ENCODE measurements at places on chromosomes 2 and 18.

DNA sequence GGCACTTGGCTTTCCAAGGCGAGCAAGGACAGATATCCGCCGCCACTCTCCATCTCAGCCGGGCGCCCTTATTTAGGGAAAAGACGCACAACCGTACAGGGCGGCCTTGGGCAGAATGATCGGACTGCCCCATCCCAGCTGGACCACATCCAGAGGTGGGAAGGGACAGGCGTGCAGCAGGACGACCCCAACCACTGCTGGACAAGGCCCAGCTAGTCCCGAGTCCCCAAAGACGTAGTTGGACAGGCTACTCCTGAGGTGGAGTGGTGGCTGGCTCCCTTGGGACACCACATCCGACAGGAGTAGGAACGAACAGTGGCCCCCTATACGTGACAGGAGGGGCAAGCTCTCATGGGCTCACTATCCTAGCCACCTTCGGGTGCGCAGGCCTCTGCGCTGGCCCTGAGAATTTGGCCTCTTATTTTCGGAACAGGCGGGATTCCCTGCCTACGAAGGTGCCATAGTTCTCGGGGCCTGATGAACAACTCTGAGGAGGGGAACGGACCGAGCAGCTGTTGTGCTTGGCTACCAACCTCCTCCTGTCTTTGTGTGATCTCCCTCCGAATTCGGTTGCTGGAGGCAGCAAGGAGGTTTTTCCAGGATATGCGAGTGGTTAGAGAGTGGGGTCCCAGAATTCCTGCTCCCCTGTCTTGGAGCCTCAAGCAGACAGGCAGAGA lies 2.3 kb downstream of the FEV start:
- no peak for DNase-seq

- no peak for DNase-seq
Observed at GRCh38 chr2:175282300-175282699, 100.8 kb upstream of the ATP5MC3 start.

DNA sequence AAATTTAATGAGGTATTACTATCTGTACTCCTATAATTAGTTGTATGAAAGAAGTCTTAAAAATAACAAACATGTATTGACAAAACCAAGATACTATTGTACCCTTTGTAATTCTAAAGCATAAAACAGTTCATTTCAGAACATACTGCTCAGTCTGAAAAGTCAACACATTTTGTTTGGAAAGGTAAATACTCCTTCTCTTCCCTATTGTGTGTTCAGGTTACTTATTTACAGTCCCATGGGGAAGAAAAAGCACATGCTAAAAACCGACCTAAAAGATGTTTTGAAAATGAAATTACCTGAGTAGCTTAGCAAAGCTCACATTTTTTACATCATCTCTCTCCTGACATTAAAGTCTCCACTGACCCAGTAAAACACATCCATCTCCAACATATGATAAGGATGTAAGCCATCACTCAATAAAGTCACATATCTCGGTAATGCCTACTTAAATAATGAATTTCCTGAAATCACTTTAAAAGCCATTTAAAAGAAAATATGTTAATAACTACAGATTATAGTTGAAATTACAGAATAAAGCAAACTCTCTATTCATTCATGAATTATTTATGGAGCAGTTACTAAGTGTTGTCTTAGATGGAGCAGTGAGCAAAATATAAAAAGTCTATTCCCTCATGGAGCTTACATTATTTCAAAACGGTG lies 75.6 kb upstream of the FZD5 start:
- DNase-seq = no peak

GRCh38 chr2:226491112-226491511 lies 308.5 kb downstream of the IRS1 start:
- DNase-seq = no peak

DNA sequence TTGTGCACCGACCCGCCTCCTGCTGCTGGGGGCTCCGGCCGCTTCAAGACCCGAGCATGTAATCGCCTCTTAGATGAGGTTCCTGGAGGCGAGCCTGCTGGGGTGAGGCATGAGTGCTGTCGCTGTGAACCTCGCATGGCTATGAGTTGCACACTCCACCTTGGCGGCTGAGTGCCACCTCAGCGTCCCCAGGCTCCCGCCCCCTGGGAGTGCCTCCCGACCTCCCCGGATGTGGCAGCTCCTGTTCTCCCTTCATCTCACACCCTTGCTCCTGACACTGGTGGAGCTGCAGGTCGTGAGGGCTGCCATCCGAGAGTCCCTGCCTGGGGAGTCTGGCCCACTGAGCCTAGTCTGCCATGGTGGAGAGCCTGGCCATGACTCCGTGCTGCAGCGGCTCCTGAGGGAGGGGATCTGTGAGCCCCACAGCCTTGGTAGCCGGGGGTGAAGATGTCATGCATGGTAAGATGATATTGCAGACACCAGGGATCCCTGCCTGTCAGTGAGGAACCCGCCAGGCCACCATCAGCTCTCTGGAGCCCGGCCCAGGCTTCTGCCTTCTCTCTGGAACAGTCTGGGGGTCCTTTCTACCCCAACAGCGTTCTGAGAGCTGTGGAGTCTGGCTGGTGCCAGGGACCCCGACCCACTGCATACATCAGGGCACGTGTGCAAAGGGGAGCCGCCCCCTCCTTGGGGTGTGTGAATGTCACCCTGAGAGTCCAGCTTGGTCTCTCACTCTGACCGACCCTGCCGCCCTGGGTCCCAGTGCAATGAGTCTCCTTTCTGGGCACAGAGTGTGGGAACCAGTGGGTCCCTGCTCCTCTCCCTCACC lies 61.6 kb upstream of the HS6ST1 start:
- no peak for DNase-seq

- no peak for DNase-seq
Observed at GRCh38 chr2:233418761-233419546, 64.7 kb downstream of the DGKD start.

- DNase-seq = no peak
Observed at GRCh38 chr2:197001921-197002320, 75.4 kb upstream of the PGAP1 start.

GRCh38 chr18:33755931-33756560 lies 178.0 kb downstream of the ASXL3 start:
- DNase-seq = peak; percentile 25

GRCh38 chr18:58692422-58693185 lies 21.3 kb downstream of the MALT1 start:
- DNase-seq = no peak

- no peak for DNase-seq
Observed at GRCh38 chr2:13240789-13241487, 524.2 kb downstream of the TRIB2 start.

DNA sequence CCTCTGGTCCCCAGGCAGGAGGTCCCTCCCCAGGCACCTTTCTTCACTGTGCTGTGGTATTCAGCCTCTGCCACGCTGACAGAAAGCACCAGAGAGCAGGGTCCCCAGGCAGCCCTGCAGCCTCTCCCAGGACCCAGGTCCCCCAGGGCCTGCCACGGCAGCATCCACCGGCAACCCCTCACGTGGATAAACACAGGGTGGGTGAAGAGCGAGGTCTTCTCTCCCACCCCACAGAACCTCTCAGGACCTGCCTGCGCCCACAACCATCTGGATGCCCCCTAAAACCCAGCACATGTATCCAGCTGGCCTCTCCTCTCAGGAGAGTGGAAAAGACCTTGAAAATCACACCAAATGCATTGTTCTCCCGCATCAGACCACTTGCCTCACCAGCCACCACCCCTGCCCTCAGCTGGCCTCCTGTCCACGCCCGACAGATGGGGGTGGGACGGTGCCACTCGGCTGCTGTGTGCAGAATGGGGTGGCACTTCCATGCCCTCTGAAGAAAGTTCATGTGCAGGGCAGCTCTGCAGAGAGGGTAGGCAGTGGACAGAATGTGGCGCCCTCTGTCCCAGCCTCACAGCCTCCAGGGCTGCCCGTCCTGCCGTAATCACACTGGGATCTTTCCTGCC lies 4.0 kb upstream of the CROCC2 start:
- no peak for DNase-seq

DNA sequence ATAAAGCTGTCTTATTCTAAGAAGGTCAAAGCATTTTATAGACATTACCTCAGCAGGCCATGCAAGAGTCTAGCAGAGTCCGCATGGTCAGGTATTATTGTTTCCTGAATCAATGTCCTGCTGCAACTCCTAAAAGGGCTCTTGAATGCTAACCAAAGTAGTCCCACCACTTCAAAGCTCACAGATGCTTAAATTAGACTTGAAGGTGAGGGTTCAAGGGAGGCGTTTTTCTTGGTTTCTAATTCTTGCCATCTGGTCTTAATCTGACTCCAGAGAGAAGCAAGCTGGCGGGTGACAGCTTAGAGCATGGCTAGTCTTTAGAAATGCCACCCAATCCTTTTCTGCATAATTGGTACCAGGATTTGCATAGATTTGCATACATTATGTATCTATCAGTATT lies 226.3 kb downstream of the MREG start:
- DNase-seq = no peak

GRCh38 chr2:202035941-202036372 lies 2.3 kb downstream of the FZD7 start:
- no peak for DNase-seq

DNA sequence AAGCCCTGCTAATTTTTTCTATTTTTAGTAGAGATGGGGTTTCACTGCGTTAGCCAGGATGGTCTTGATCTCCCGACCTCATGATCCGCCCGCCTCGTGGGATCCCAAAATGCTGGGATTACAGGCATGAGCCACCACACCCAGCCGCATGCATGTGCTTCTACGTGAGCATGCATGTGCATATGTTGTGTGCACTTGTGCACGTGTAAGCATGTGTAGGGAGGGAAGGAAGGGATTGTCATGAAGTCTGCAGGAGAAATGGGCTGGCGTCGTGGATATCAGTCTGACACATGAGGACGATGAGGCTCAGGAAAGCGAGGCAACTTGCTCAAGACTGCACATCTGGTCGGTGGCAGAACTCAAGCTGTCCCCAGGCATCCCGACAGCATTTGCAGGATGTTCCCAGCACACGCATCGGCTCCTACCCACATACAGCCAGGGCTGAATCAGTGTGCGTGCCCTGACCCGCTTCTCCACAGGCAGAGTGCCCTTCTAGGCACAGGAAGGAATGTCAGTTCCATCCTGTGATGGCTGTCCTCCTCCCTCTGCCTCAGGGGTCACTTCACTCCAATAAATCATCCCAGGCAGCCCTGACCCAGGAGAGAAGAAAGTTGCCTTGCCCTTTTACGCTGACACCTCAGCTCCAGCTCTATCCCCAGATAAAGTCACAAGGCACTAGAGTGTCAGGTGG lies 49.9 kb upstream of the SLC14A2 start:
- DNase-seq = no peak

GRCh38 chr2:3535794-3536681 lies 16.7 kb upstream of the ADI1 start:
- peak; percentile 36 for DNase-seq

GRCh38 chr2:19355014-19355405 lies 3.4 kb downstream of the OSR1 start:
- no peak for DNase-seq

- DNase-seq = no peak
Observed at GRCh38 chr18:45197526-45197970, 417.7 kb upstream of the SLC14A2 start.

GRCh38 chr2:158633261-158633660 lies 161.9 kb upstream of the DAPL1 start:
- DNase-seq = no peak

DNA sequence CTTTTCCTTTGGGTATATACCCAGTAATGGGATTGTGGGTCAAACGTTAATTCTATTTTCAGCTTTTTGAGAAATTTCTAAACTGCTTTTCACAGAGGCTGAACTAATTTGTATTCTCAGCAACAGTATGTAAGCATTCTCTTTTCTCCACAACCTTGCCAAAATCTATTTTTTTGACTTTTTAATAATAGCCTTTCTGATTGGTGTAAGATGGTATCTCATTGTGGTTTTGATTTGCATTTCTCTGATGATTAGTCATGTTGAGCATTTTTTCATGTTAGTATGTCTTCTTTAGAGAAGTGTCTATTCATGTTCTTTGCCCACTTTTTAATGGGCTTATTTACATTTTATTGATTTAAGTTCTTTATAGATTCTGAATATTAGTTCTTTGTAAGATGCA lies 145.5 kb downstream of the TRABD2A start:
- DNase-seq = no peak

- DNase-seq = no peak
Observed at GRCh38 chr2:105592288-105592687, 152.4 kb upstream of the NCK2 start.

DNA sequence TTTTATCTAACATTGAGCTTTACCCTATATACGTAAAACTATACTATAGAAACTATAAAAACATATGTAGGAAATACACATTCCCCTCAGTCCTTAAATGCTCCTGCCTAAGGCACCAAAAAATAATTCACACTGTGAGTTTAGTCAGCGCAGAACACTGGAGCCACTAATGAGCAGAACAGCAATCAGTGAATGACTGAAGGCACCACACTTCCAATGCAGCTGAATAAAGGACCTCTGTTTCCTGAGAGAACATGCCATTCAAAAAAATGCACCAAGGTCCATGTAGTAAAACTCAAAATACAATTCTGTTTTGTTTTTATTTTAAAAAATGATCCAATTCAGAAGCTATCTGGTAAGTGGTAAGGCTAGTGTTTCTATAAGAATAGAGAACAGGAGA lies 1280.6 kb upstream of the NRXN1 start:
- DNase-seq = no peak

DNA sequence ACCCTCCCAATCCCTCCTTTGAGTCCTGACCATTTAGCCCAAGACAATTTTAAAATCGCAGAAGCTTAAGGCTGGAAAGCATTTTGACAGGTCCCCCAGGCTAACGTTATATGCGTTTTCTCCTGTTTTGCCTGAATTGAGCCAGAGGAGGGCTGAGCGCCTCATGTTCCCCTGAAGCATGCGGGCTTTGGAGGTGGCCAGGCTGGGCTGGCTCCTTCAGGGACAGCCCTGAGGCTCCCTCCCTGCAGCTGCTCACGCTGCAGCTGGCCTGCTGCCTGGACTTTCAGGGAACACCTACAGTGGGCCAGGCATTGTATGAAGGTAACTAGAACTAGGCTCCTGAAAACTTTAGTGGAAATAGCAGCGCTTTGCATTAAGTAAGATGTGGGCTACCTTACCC lies 179.2 kb downstream of the ACKR3 start:
- DNase-seq = no peak

DNA sequence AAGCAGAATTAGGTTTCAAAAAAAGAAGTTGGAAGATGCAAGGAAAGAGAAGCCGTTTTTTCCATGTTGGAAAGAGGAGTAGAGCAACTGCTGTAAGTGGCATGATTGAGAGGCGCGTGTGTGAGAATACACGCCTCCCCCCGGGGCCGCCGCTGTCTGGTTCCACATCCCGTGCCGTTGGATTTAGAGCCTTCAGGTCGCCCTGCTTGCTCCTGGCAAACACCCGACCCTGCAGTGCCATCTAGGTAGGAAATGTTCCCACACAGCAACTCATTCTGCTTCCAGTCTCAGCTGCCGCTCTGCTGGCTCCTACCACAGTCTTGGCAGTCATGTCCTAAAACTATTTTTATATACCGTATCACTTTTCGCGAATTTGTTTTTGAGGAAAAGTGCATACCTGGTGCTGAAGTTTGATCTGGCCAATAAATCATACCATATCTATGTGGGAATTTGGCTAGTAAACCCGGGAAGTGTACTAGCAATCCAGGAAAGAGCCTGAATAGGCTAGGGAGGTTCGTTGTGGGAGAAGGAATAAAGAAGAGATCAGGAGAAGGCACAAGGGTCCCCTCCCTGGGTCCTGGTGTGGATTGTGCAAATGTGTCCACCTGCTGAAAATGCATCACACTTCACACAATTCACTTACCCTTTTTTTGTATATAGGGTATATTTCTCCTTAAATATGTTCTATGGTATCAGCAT lies 372.7 kb downstream of the FBXO15 start:
- no peak for DNase-seq

Measured in colonic mucosa (tissue), 4 donors.